ENCODE measurements at places on chromosomes 7 and 10.

GRCh38 chr10:2953495-2953894, 113.9 kb upstream of the PFKP start:
- DNase-seq = no peak

DNA sequence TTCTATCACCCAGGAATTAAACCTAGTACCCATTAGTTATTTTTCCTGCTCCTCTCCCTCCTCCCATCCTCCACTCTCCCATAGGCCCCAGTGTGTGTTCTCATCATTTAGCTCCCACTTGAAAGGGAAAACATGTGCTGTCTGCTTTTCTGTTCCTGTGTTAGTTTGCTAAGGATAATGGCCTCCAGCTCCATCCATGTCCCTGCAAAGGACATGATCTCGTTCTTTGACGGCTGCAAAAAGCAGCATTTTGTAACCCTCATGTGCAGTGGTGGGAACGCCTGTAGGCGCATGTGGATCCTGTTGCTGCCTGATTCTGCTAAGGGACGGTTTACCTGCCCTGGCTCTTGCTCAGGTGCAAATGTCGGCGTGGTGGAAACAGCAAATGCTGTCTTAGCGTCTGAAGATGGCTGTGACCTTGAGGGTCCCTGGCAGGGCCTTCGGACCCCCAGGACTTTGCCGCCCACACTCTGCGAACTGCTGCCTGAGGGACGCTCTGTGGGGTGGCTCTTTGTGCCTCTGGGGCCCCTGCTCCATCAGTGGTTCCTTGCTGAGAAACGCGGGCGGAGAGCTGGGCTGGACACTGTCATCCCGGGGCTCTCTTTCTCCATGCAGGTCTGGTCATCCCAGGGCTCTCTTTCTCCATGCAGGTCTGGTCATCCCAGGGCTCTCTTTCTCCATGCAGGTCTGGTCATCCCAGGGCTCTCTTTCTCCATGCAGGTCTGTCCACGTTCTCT, 5.6 kb upstream of the MTG1 start:
- DNase-seq = no peak

DNA sequence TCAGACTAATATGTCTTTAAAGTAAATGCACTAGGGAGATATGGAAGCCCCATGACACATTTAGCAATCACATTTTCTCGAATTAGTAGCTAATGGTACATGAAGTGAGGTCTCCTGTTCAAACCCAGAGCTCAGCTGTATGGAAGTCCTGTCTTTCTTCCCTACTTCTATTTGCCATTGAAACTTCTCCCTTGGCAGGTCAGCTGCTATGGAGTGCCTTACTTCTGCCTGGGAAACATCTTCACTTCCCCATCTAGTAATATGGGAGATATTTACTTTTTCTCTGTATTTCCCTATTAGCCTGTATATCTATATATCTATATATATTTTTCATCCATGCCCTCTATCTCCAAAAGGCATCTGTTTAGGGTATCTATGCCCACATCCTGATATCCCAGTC, 225.3 kb upstream of the INHBA start:
- no peak for DNase-seq

DNA sequence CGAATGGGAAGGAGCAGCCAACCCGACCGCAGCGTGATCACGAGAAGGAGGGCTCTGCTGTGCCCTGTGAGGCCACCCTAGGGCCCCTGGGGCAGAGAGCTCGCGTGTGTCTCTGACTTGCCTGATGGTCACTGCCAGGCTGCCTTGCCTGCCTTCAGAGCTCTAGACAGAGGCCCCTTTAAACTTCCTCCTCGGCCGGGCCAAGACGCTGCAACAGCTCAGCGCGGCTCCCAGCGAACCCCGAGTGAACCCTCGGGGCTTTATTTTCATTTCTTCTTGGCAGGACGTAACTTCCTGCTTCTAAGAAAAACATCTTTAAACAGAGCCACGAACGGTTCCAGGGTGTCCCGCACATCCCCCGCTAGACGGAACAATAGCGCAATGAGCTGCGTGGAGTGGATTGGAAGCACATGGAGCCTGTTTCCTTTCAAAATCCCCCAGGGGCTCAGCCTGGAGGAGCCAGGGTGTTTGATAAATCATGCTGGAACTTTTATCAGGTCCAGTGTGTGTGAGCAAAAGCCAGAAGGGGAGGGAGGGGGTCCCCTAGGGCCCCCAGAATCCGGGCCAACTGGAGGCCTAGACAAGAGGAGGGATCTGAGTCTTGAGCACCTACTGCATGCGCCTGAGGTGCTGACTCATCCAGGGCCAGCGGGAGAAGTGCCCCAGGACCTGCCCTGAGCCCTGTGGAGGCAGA, 134.1 kb upstream of the GDF10 start:
- DNase-seq = no peak
